ENCODE measurements at places on chromosomes 4 and X. TPM values are rescaled to one million over a fixed set of nuclear protein-coding genes. Genes with fewer than 3 reads are reported as not detected.

EFHC2 gene
- not detected for total RNA-seq

- DNase-seq: no peak
Observed at GRCh38 chr4:75718529-75718928, 5.8 kb upstream of the USO1 start.

GRCh38 chr4:36321176-36321575, 39.8 kb downstream of the DTHD1 start:
- no peak for DNase-seq

GRCh38 chr4:80361329-80361900, 25.9 kb downstream of the CFAP299 start:
- no peak for DNase-seq

DNA sequence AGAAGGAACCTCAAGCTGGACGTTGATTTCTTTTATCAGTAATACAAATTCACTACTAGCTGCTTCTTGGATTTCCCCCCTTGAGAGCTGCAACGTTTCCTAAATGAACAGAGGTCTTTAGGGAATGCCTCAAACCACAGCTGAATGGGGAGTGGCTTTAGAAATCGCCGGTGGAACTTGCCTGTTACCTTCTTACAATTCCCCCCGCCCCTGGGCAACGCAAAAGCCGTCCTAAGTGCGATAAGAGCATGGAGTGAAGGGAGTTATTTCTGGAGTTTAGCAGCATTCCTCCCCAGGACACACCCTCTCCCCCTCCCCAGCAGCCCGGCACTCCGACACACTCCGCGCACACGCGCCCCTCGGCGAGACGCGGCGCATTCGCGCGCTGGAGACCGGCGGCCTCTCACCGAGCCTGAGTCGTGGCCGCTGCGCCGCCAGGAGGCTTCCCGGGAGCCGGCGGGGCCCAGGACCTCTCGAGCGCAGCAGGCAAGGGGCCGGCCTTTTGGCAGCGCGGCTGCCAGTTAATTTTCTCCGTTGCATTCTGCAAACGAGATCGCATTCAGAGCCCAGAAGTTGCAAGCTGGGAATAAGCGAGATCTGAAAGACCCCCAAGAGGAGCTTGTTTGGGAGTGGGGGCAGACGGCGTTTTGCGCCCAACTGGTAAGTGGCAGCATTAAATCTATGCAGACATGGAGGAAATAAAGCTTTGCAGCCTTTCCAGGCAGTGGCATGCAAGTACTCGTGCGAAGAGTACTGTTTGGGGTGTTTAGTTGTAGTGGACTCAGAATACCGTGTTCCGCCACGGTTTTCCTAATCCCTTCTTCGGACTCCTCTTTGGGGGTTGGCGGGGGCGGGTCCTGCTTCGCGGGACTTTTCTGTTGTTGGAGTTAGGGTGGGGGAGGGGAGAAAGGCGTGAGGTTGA, 134.7 kb downstream of the PALLD start:
- peak; percentile 80 for DNase-seq

GRXCR1 gene
- not detected for total RNA-seq

DNA sequence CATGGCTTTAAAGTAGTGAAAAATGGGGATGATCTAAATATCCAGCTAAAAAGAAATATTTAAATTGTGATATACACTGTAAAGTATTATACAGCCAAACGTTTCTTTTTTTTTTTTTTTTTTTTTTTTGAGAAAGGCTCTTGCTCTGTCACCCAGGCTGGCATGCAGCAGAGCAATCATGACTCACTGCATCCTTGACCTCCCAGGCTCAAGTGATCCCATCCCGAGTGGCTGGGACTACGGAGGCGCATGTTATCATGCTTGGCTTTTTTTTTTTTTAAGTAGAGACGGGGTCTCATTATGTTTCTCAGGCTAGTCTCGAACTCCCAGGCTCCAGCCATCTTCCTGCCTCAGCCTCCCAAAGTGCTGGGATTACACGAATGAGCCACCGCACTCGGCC, 17.1 kb downstream of the SMIM14 start:
- DNase-seq: no peak

DNA sequence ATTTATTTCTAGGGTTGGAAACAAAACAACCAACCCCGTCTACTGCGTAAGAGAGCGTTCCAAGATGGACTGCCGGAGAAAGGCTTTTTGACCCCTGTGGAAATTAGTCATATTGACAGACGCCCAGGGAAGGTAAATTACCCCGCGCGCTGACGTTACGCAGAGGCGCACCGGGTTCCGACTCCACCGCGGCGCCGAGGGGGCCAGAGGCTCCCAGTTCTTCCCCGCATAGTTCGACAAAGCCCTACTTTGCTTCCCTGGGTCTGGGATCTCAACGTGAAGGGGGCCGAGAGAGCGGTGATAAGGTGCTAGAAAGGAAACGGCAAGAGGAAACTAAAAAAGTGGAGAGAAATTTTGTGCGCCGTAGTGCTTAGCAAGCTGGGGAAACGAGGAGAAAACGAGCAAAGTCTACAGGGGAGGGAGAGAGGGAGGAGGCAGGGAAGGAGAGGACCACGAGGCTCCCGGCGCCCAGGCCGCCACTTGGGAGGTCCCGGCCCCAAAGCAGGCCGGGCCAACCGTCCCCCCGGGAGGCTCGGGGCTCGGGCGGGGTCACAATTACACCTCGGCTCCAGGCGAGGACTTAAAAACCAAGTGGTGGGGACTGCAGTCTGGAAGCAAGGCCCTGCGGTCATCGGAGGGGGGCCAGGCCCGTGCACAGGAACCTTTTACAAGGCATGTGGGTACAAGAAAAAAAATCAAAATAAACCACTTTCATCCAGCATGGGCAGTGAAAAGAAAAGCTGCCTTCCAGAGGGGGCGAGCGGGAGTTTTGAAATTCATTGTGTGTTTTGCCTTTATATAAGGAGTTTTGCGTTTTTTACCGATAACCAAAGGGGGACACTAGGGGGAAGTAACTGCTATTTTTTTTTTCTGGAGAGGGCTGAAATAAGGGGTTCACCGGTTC, 13.2 kb downstream of the HAND2 start:
- DNase-seq: no peak

PRPS1 gene
- 31.8 TPM for total RNA-seq

TMEM35A gene
- 27.5 TPM for total RNA-seq

GRCh38 chr4:141686879-141687278, 50.5 kb downstream of the IL15 start:
- DNase-seq: no peak

CHRDL1 gene
- 38.2 TPM for total RNA-seq

TCEAL2 gene
- total RNA-seq: 6.3 TPM

RTL3 gene
- total RNA-seq: not detected

DNA sequence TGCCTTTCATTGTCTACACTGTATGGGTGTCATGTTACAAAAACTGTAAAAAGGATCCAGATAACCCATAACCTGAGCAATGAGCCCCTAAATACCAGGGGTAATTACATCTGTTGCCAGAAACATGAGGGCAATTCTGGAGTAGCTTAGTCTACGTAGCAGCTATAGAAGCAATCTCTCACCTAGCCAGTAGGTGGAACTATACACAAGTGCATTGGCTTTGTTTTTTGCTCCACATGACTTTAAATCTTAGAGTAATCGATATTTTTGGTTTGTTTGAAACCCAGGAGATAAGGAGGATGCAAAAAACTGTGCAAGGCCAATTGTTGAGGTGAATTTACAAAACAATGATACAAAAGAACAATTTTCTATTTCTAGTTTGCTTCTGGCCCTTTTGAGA, 57.5 kb downstream of the GPR82 start:
- DNase-seq: no peak

DNA sequence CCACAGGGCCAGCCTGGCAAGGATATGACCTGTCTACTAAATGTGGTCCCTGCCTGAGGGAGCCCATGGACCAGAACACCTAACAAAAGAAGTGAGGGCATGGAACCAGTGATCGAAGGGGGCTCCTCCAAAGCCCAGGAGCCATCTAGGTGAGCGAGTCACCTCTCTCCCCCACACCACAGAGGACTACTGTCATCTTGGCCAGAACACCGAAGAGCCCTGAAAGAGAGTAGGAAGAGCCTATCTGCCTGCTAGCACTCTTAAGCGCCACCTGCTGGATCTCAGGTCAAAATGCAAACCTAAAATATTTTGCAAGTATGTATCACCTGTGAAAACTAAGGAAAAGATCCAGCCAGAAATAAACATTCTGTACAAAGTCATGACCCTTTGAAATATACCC, 137.9 kb upstream of the ZXDB start:
- no peak for DNase-seq

- DNase-seq: no peak
Observed at GRCh38 chr4:4919927-4920326, 60.5 kb downstream of the MSX1 start.

DNA sequence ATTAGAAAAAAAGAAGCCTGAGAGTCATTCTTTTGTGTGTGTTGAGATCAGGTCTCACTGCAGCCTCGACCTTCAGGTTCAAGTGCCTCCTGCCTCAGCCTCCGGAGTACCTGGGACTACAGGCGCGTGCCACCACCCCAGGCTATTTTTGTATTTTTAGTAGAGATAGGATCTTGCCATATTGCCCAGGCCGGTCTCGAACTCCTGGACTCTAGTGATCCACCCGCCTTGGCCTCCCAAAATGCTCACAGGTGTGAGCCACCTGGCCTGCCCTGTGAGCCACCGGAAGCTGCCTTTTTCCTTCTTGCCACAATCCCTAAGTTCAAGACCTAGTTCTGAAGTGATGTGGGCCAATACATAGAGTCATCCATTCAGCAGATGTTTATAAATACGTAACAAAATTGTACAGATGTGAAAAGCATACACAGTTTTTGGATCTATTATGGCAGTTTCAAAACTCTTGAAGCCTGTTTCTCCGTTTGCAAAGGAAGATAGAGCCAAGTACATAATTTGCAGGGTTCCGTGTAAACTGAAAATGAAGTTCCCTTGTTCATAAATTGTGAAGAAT, 536 bp upstream of the CTSO start:
- no peak for DNase-seq

FAM236C gene
- total RNA-seq: not detected

DNA sequence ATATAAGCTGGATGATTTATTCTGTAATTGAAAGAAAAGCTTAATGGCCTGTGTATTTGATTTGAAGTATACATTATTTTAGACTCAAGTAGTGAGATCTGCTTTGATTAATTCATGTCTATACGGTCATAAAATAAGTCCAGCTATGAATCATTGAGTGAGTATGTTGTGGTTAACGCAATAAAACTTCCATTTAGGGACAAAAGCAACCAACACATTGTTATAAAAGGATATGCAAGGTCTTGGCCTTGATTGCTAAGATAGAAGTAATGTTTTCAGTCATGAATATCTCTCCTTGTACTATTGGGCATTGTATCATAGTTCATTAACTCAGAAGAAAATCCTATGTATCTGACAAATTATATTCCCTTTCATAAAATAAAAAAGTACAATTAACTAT, 162.1 kb downstream of the EPHA5 start:
- no peak for DNase-seq

- no peak for DNase-seq
Observed at GRCh38 chr4:15148199-15148598, 145.9 kb downstream of the CPEB2 start.

DNA sequence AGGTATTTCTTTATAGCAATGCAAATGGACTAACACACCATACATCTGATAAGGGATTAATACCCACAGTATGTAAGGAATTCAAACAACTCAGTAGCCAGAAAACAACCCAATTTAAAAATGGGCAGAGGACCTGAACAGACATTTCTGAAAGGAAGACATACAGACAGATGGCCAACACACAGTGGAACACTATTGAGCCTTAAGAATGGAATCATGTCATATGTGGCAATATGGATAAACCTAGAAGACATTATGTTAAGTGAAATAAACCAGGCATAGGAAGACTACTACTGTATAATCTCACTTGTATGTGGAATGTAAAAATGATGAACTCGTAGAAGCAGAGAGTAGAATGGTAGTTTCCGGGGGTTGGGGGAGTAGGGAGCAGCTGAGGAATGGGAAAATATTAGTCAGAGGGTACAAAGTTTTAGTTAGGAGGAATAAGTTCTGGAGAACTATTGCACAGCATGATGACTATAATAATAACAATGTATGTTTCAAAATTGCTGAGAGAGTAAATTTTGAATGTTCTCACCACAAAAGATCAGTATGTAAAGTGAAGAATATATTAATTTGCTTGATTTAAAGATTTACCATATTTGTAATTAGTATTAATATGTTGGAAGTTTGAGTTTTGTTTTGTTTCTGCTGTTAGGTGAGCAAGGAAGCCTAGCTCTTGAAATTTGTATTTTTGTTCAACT, 25.2 kb downstream of the WDR44 start:
- no peak for DNase-seq

DNA sequence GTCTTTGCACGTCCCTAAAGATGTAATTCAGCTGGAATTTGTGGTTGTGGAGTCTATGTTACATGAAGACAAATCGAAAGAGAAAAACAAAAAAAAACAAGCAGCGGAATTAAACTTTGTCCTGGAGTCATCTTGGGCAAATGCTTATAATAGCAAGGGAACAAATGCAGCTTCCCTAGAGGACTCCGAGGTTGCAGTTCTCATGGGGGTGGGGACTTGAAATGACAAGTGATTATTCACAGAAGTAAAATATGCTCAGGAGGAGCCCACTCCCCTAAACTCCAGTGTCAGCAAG, 362.4 kb downstream of the ARHGAP24 start:
- DNase-seq: no peak

PNMA5 gene
- total RNA-seq: not detected

RPS6KA3 gene
- total RNA-seq: 9.0 TPM

GRCh38 chrX:135295238-135295943, 13.9 kb upstream of the ETDC start:
- DNase-seq: peak; percentile 79

DNA sequence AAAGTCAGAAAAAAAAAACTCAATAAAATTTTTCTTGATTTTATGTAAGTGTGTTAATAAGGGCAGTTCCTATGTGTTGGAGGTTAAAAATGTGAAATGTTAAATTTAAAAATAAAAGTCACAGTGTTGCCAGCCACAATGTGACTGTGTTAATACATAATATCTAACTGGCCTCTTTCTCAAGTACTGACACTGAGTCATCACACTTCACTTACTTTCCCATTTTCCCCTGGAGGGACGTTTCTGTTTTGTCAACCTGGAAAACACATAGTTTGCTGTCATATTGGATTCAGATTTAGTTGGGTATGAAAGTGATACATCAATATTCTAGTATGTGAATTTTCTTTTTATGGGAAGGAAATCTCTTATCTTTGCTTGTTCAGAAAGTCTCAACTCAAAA, 46.4 kb downstream of the ARHGEF38 start:
- DNase-seq: no peak

- peak; percentile 38 for DNase-seq
Observed at GRCh38 chr4:77699731-77700210, 94.2 kb downstream of the CXCL13 start.

DNA sequence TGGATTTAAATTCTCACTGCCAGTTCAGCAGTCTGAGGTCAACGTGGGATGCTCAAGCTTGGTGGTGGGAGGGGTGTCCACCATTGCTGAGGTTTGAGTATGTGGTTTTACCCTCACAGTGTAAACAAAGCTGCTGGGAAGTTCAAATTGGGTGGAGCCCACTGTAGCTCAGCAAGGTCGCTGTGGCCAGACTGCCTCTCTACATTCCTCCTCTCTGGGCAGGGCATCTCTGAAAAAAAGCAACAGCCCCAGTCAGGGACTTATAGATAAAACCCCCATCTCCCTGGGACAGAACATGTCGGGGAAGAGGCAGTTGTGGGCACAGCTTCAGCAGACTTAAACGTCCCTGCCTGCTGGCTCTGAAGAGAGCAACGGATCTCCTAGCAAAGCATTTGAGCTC, 14.9 kb upstream of the RRAGB start:
- no peak for DNase-seq

MFAP3L gene
- 8.4 TPM for total RNA-seq

- DNase-seq: no peak
Observed at GRCh38 chrX:6968231-6968630, 179.3 kb upstream of the STS start.

MND1 gene
- total RNA-seq: 2.0 TPM

- no peak for DNase-seq
Observed at GRCh38 chr4:182878633-182879495, 38.3 kb downstream of the DCTD start.

CCDC149 gene
- total RNA-seq: 5.2 TPM

GSPT2 gene
- total RNA-seq: 14.6 TPM

ATP8A1 gene
- 278 TPM for total RNA-seq
